DMS79 treated with DMSO at 0.1 percent for 48 hours (cell line): ENCODE measurements at places on chromosomes 2 and 18.

DNA sequence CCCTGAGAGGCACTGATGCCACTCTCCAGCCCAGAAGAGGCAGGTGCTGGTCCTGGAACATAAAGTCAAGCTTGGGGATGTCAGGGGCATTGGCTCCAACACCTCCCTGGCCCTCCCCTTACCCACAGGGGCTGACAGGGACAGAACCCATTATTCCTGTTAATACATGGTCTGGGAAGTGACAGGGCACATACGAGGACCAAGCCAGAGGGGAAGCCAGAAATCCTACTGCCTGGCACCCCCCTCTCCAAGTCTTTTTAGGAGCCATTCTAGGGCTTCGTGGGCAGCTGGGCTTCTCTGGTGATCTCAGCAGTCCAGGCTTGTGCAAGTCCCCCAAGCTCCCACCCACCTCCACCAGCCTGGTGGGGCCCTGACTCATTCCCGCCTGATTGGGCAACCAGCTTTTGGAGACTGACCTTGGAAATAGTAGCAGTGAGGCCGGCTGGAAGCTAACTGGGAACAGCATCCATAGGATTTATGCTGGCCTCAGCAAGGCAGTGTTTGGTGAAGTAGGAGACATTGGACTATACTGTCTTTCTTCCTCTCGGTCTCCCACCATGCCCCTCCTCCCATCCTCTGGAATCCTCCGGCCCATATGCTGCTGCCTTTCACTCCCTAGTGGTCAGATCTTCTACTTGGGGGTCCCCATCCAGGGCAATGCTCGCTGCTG is 86.4 kb upstream of the HK2 start:
- DNase-seq: no peak

DNA sequence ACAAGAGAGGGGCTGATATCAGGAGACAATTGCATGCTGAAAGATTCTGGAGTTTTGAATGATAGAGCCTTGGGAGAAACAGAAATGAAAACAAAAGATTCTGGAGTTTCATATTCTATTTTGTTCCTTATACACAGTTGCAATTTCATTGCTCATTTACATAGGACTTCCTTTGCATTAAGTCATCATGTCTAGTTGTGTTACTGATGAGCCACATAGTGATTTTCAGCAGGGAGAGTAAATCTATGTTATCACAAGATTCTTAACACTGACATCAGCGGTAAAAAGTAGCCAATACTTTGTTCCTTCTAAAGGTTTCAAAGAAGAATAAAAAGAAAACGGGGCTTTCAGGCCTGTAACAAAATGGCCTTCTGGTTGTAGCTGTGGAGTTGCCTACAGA is 7.1 kb downstream of the ADAM17 start:
- DNase-seq: no peak

DNA sequence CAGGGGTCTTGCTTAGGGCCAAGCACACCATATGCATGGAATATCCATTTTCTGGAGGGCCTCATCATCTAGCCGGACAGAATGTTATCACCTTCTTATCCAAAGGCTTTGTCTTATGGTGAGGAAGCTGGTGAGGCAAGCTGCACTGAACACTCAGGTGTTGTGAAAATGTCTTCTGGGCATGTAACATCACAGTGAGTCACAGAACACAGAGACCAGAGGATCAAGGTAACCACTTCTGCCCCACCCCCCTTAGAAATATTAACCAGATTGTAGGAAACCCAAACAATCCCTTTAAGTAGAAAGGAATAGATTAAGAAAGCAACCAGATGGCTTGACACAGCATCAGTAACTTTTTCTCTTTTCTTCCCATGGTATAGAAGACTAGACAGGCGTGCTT is 51.1 kb downstream of the MYO5B start:
- DNase-seq: no peak

DNA sequence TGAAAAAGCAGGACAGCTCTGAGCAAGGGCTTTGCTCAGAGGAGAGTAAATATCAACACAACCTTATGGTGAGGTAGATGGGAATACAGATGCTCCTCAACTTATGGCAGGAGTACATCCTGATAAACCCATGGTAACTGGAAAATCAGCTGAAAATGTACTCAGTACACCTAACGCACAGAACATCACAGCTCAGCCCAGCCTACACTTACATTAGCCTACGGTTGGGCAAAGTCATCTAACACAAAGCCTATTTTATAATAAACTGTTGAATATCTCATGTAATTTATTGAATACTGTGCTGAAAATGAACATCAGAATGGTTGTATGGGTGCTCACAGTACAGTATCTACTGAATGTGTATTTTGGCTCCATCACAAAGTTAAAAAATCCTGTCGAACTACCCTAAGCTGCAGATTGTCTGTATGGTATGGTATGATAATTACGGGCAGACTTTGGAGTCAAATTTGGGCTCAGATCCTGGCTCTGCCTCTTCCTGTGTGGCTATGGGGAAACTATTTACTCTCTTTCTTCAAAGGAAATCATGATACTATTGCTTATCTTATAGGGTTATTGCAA is 120.3 kb upstream of the LYPD1 start:
- no peak for DNase-seq

GRCh38 chr2:144996225-144996795 is 476.4 kb upstream of the ZEB2 start:
- no peak for DNase-seq
